ENCODE measurements at places on chromosomes 4 and X. TPM values are rescaled to one million over a fixed set of nuclear protein-coding genes. Genes with fewer than 3 reads are reported as not detected.

Gene MMRN1
- total RNA-seq, result 2.3 TPM

Gene MAOB
- total RNA-seq, result 27.3 TPM

Gene CCDC120
- total RNA-seq, result 0.07 TPM

Gene CT45A1
- not detected for total RNA-seq

DNA sequence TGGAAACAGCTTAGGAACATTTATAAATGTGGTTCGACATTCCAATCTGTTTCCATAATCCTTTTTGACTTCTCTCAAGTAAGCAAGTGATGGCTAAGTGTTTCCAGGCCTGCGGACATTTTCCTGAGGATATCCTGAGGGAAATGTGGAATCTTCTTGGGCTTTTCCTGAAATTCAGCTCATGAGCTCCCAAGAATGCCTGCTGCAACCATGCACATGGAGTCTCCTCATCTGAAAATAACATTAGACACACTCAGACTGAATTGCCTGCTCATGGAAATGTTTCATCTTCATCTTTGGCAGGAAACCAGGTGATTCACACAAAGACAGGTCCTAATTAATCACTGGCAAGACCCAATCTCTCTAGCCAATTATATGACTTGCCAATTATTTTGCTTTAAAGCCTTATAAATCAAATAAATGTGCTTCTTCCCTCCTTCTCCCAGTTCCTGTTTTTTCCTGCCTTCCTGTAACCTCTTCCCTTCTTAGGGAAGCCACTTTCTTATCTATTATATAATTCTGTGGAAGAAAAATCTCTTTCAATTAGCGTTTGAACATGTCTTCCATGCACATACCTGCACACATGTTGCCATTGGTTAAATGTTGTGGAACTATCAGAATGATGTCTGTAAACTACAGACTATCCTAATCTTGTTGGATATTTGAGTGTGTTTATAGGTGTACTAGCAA lies 104.6 kb upstream of the MXRA5 start:
- no peak for DNase-seq
- H3K4me3 ChIP-seq, result no peak overlapping the region
- H3K27ac ChIP-seq, result no peak overlapping the region
- no peaks in the 10 kb centered on the region for H3K27me3 ChIP-seq

GRCh38 chr4:127249767-127250108 lies 383.0 kb upstream of the INTU start:
- H3K4me1 ChIP-seq, result no peaks in the 10 kb centered on the region
- H3K27me3 ChIP-seq, result no peaks in the 10 kb centered on the region
- H3K36me3 ChIP-seq, result no peaks in the 10 kb centered on the region
- no peak overlapping the region for H3K4me3 ChIP-seq
- DNase-seq, result no peak

- H3K4me1 ChIP-seq, result peaks cover 6% of the 10 kb centered on the region
- DNase-seq, result no peak
- H3K36me3 ChIP-seq, result no peaks in the 10 kb centered on the region
- no peak overlapping the region for H3K27ac ChIP-seq
Measured at GRCh38 chrX:2373615-2374014, 127.2 kb downstream of the DHRSX start.

DNA sequence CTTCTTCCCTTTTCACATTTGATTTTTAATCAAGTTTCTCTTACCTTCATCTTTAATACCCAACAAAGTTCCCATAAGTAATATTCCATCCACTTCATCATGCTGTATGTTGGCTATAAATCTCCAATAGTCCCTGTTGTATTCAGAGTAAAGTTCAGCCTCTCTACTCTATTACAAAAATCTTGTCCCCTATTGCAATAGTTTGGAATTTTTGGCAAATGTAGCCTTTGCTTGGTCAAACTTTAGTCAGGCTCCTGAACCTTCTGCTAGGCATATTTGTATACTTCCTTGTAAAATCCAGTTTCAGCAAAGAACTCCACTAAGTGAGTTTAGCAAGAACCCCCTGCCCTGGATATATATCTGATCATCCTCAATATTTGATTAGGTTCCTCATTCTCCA lies 54.0 kb upstream of the PACRGL start:
- no peak overlapping the region for H3K27ac ChIP-seq
- no peaks in the 10 kb centered on the region for H3K4me1 ChIP-seq
- no peak for DNase-seq
- H3K4me3 ChIP-seq, result no peak overlapping the region
- no peaks in the 10 kb centered on the region for H3K27me3 ChIP-seq
- H3K36me3 ChIP-seq, result no peaks in the 10 kb centered on the region

DNA sequence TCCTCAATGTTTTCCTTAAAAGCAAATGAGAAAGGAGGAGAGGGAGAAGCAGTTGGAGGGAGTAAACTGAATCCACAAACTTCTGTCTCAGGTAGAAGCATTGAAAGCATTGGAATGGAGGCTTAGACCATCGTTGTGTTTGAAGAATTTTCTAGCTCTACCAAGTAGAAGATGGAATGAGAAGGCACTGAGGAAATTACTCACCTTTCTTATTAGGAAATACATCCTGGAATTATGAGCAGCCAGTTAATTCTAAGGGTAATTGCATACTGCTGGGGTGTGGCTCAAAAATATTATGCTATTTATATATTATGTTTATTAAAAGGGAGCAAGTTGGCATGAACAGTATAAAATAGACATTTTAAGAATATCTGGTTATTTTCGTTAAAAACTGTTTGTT lies 12.9 kb downstream of the PGM2 start:
- no peaks in the 10 kb centered on the region for H3K36me3 ChIP-seq
- no peak overlapping the region for H3K27ac ChIP-seq
- no peaks in the 10 kb centered on the region for H3K4me1 ChIP-seq
- no peak overlapping the region for H3K4me3 ChIP-seq
- DNase-seq, result no peak
- no peaks in the 10 kb centered on the region for H3K27me3 ChIP-seq

DNA sequence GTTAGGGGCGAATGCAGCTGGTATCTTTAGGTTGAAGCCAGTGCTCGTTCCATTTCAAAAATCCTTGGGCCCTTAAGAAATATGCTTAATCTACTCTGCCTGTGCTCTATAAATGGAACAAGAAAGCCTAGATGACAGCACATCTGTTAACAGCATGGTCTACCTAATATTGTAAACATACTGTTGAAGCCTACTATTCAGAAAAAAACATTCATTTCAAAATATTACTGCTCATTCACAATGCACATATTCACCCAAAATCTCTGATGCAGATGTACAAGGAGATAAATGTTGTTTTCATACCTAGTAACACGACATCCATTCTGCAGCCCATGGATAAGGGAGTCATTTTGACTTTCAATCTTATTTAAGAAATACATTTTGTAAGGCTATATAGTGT lies 106.6 kb downstream of the TBC1D19 start:
- no peaks in the 10 kb centered on the region for H3K4me1 ChIP-seq
- no peak for DNase-seq
- no peak overlapping the region for H3K4me3 ChIP-seq
- H3K27me3 ChIP-seq, result no peaks in the 10 kb centered on the region
- no peak overlapping the region for H3K27ac ChIP-seq

- no peaks in the 10 kb centered on the region for H3K36me3 ChIP-seq
- no peak overlapping the region for H3K27ac ChIP-seq
- DNase-seq, result no peak
- no peaks in the 10 kb centered on the region for H3K27me3 ChIP-seq
- no peak overlapping the region for H3K4me3 ChIP-seq
- H3K4me1 ChIP-seq, result no peaks in the 10 kb centered on the region
Measured at GRCh38 chrX:125544031-125544660, 224.5 kb downstream of the TEX13C start.

DNA sequence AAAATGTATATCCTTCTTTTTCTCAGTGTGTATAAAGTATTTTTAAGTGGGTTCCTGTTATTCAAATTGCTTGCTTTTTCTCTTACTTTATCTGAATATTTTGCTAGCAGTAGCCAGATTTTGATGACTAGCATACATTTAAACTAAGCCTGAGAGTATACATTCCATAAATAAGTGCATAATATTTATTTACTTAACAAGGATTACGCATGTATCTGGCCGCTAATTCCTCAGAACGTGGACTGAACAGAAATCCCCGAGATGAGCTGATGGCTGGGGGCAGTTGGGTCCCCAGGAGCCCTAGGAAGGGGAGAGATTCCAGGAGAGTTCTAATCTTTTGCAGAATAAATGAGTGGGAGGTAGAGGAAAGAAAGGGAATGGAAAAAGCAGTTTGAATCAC lies 91.0 kb downstream of the PHOX2B start:
- no peak for DNase-seq
- no peaks in the 10 kb centered on the region for H3K36me3 ChIP-seq
- H3K4me1 ChIP-seq, result peaks cover 34% of the 10 kb centered on the region
- no peak overlapping the region for H3K27ac ChIP-seq
- no peaks in the 10 kb centered on the region for H3K27me3 ChIP-seq

DNA sequence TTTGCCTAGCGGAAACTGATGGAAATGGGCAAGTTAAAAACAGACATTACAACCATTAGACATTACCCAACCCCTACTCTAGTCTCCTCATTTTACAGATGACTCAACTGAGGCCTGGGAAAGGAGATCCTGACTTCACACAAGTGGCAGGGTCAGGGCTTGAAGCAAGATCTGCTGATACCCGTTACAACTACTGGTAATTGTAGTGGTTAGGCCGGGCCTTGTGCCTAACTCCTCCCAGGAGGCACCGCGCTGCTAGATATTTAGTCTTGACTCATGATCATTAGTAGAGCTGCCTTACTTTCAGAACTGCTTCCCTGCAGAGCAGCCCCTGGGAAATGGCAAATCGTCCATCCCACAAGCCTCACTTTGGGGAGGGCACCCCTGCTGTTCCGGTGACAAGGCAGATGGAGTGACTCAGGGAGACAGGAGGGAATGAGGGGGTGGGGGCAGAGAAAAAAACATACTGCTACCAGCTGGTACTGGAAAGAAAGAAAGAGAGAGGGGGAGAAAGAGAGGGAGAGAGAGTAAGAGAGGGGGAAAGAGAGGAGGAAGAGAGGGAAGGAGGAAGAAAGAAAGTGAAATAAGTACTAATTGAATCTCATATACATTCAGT lies 12.2 kb downstream of the ARHGEF6 start:
- DNase-seq, result peak; percentile 67
- no peaks in the 10 kb centered on the region for H3K27me3 ChIP-seq
- H3K36me3 ChIP-seq, result no peaks in the 10 kb centered on the region
- peak overlapping the region; percentile 65 for H3K4me3 ChIP-seq

- H3K36me3 ChIP-seq, result no peaks in the 10 kb centered on the region
- H3K27ac ChIP-seq, result no peak overlapping the region
- H3K4me1 ChIP-seq, result no peaks in the 10 kb centered on the region
- no peak overlapping the region for H3K4me3 ChIP-seq
Measured at GRCh38 chr4:19134685-19135084, 1113.1 kb upstream of the LCORL start.

- H3K27ac ChIP-seq, result no peak overlapping the region
- H3K36me3 ChIP-seq, result no peaks in the 10 kb centered on the region
- no peak overlapping the region for H3K4me3 ChIP-seq
- no peak for DNase-seq
Measured at GRCh38 chr4:3727847-3728469, 38.2 kb upstream of the ADRA2C start.

DNA sequence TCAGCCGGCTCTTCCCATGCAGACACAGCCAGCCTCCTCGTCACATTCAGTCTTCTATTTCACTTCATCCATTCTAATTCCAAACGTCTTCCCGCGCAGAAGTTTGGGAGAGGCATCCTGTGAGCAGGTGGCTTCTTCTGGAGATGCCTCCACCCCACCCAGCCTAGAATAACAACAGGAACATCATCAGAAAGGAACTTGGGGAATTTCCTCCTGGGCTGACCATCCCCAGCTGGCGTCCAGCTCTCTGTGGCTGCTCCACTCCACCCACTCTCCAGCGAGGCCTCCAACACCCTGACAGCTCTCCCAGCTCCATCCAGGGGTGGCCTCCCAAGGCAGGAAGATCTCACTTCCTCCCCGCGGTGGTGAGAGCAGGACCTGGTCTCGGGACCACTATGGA lies 5.5 kb upstream of the C4orf50 start:
- DNase-seq, result no peak
- no peak overlapping the region for H3K4me3 ChIP-seq
- no peaks in the 10 kb centered on the region for H3K4me1 ChIP-seq
- H3K27ac ChIP-seq, result no peak overlapping the region
- H3K27me3 ChIP-seq, result peaks cover 9% of the 10 kb centered on the region

GRCh38 chrX:9279234-9279544 lies 185.7 kb upstream of the TBL1X start:
- H3K27ac ChIP-seq, result no peak overlapping the region
- H3K36me3 ChIP-seq, result no peaks in the 10 kb centered on the region
- H3K4me1 ChIP-seq, result no peaks in the 10 kb centered on the region
- DNase-seq, result no peak
- H3K27me3 ChIP-seq, result no peaks in the 10 kb centered on the region
- H3K4me3 ChIP-seq, result no peak overlapping the region

DNA sequence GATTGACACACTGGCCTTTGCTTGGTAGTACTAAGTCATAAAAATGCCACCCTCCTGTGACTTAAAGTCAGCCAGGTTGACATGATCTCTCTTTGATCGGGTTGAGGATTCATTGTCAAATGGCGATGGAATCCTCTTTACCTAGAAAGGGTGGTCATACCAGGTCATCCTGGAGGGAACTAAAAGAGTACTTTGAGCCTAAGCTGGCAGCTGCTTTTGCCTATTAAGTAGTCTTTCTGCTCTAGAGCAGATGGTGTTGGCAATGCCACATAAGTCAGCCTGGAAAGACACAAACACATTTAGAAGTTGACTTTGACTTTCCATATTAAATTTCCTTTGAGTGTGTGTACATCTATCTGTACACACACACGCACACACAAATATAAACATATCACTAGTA lies 39.2 kb upstream of the C4orf54 start:
- DNase-seq, result no peak
- H3K36me3 ChIP-seq, result no peaks in the 10 kb centered on the region
- peak overlapping the region; percentile 10 for H3K27ac ChIP-seq
- peaks cover 4% of the 10 kb centered on the region for H3K4me1 ChIP-seq
- H3K4me3 ChIP-seq, result no peak overlapping the region
- no peaks in the 10 kb centered on the region for H3K27me3 ChIP-seq

- peaks cover 32% of the 10 kb centered on the region for H3K36me3 ChIP-seq
- DNase-seq, result no peak
- H3K4me1 ChIP-seq, result no peaks in the 10 kb centered on the region
- no peak overlapping the region for H3K27ac ChIP-seq
- no peaks in the 10 kb centered on the region for H3K27me3 ChIP-seq
Measured at GRCh38 chr4:39204543-39204942, 22.2 kb downstream of the WDR19 start.

DNA sequence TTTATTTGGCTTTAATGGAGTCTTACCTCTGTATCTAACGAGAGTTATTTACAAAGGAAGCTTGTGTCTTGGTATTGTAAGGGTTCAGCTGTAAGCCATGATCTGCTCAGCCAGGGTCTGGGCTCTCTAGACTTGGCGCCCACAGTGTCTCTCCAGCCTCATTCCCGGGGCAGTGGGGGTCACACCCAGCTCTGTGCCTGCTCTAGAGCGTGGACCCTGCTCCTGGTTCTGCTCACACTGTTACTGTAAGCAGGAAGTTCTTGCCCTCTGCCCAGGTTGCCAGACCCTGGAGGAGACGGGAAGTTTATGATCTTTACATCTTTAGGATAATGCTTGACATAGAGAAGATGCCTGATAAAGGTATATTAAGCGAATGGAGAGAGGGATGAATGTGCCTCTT lies 235.7 kb downstream of the PTTG2 start:
- peaks cover 5% of the 10 kb centered on the region for H3K4me1 ChIP-seq
- no peak for DNase-seq
- H3K4me3 ChIP-seq, result no peak overlapping the region
- no peaks in the 10 kb centered on the region for H3K36me3 ChIP-seq
- H3K27ac ChIP-seq, result no peak overlapping the region

- no peaks in the 10 kb centered on the region for H3K36me3 ChIP-seq
- no peak overlapping the region for H3K4me3 ChIP-seq
- no peaks in the 10 kb centered on the region for H3K27me3 ChIP-seq
- H3K27ac ChIP-seq, result no peak overlapping the region
- DNase-seq, result no peak
- H3K4me1 ChIP-seq, result no peaks in the 10 kb centered on the region
Measured at GRCh38 chrX:26109142-26109541, 29.0 kb upstream of the MAGEB18 start.

Data from gastrocnemius medialis (tissue), 4 donors.